ENCODE measurements at places on chromosomes 4 and X.
A peak's percentile ranks its signal among the peaks of the same experiment; 100 is the strongest.

- no peak for DNase-seq
These were observed 104.4 kb upstream of the MAMLD1 start for GRCh38 chrX:150258463-150259430.

- no peak for DNase-seq
These were observed 14.7 kb downstream of the FGFRL1 start for GRCh38 chr4:1026115-1026514.

DNA sequence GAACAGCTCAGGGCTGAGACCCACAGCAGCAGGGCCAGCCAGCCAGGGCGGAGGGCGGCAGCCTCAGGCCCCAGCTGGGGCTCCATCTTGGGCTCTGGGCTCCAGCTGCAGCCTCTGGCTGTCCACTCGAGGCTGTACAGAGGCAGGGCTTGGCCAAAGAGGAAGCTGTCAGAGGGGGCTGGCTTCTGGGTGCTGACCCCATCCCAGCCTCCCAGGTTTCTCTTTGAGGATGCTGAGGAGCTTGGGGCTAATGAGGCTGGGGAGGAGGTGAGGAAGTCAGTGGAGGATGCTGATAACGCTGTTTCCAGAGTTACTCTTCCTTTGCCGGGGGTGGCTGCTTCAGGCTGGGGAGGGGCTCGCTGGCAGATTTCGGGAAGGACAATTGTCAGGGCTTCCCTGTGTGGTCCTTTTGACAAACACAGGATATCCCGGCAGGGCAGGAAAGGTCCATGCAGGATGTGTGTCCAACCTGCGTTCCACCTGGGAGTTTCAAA lies at the start of gene DIPK2B:
TSS of gene DIPK2B (minus strand) at position 136 of the 494 bp plus-strand sequence. CDS start at position 86, 50 bp downstream.
- DNase-seq = no peak

DNA sequence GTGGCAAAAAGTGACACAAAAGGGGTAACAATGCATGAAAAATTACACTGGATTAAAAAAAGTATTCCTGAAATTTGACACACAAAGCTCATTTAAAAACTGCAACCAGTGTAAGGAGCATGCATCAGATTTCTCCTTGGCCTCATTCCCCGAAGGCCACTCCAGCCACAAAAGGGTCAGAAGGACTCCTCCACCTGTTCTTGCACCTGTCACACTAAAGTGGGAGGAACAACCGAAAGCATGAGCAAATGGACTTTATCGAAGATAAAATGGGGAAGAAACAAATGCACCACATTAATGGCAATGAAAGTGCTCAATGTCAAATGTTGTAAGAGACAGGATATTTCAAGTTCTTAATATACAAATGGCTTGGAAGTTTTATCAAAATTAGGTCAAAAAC lies 88.2 kb downstream of the ADGRA3 start:
- peak; percentile 15 for DNase-seq
